ENCODE measurements at places on chromosomes 6 and 20.

GRCh38 chr20:63766695-63767426 is 27.3 kb downstream of the SLC2A4RG start:
- DNase-seq = no peak

GRCh38 chr6:89387516-89388201 is 24.4 kb downstream of the RRAGD start:
- no peak for DNase-seq

DNA sequence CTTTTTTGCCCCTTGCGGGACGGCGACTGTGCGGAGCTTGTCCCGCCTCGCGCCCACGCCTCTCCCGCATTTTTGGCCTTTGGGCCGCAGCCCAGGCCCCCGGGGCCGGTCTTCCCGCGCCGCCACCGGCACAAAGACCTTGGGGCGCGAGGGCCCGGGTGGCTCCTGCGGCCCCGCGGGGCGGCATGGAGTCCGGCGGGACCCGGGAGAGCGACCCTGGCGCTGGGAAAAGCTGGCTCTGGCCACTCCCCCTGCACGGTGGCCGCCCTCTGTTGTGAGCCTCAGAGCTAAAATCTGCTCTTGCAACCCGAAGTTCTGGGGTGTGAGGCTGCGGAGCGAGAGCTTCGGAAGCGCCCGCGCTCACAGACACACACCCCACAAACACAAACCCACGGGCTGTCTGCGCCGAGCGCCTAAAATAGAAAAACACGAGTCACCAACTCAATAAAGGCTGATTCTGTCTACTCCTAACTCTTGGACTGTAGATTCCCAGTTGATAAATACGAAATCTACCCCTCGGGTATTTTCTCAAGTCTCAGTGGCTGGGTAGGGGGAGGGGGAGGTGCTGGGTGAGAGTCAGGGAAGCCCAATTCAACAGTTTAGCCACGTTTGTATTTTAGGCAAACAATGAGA is 496 bp upstream of the BEND3 start:
- DNase-seq = no peak

DNA sequence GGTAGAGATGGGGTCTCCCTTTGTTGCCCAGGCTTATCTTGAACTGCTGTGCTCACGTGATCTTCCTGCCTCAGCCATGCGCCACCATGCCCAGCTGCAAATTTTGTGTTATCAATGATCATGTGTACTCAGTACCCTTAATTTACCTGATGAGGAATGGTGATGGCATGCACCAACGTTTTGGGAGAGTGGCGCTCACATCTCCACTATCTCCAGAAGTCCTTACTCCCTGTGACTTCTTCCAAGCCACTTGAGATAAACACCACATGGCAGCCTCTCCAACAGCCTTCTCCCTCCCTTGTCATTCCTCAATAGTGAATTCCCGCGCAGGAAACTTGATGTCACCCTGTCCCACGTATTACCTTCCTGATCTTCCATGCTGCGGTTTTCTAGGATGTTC is 58.1 kb downstream of the PSMG4 start:
- no peak for DNase-seq

GRCh38 chr6:67717281-67717680 is 917.8 kb upstream of the ADGRB3 start:
- no peak for DNase-seq

DNA sequence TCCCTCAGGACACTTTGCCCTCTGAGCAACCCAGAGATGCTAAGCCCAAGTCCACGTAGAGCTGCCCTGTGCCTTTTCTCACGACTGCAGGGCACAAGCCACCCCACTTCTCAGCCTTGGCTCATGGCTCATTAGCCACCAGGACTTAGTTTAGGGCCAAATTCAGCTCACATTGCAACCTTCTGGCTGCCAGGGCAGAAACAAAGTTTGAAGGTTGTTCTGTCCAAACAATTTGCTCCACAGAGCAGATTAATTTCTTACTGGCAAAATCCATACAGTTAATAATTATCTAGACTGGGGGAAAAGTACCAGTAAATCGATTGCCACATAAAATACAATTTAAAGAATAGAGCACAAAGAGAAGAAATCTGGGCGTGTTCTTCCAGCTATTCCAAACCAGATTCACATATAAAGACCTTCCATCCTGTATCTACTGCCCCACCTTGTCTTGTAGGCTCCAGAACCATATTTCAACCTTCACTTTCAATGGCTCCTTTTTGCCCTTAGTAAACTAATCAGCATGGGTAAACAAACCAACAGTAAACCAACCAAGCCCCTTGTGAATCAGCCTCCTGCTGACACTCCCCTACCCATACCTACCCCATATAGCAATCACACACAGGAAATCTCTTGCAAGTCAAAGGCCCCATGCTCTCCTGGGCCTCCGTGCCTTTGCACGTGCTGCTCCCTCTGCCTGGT is 101.9 kb downstream of the QRSL1 start:
- DNase-seq = no peak

DNA sequence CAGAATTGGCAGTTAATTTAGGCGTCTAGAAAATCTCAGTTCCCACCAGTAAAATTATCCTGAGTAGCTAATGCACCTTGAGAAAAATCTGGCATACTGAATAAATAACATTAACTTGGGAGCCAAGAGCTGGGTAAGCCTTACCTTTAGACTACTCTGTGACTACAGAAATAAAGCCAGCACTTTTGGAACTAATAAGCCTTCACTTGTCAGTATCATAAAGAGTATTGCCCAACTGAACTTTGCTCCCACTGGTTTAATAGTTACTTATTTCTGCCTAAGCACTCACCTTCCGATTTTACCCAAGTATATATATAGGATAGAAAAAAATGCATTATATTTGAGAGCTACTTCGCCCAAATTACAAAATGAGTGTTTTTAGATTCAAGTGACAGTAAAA is 10.7 kb downstream of the FAM8A1 start:
- no peak for DNase-seq

- DNase-seq = no peak
Measured at GRCh38 chr6:143064951-143065683, 4.4 kb downstream of the AIG1 start.

- DNase-seq = no peak
Measured at GRCh38 chr20:6114696-6115095, 8.1 kb downstream of the FERMT1 start.

DNA sequence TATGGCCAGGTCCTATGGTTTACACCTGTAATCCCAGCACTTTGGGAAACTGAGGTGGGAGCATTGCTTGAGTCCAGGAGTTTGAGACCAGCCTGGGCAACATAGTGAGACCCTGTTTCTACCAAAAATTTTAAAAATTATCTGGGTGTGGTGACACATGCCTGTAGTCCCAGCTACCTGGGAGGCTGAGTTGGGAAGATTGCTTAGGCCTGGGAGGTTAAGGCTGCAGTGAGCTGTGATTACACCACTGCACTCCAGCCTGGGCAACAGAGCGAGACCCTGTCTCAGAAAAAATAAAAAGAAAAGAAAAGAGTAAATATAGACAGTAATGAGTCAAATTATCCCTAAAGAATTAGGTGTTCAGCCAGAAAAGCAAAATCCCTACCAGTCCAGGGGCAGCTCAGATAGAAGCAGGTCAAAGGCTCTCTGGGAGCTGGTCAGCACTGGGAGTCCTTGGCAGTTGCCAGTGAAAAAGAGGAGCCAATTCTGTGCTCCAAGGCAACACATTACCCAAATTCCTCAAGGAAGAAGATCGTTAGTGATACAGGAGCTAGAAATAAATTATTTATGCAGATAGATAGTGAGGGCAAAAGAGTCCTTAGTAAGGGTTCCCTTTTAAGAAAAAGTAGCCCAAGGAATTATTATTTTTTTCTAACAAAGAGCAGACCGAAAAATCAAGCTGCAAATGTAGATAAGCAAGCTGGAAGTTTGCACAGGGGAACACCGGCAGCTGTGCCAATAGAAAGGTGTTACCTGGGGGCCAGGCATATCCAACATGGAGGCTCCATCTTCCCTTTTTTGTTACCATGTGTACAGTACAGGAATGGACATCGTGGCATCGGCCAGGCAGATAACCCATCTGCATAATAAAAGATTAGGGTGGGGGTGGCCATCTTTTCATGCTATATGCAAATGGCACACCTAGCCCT is 31.4 kb upstream of the SEC63 start:
- no peak for DNase-seq

- DNase-seq = no peak
Measured at GRCh38 chr6:135440087-135440792, 57.3 kb downstream of the AHI1 start.

- no peak for DNase-seq
Measured at GRCh38 chr20:37161830-37162549, 17.1 kb upstream of the RPN2 start.

All from osteocyte (in vitro differentiated cells).